NCI-H1048 (cell line): ENCODE measurements at places on chromosomes 12 and 14.

GRCh38 chr12:88958946-88959345, 378.7 kb upstream of the KITLG start:
- no peak for DNase-seq

DNA sequence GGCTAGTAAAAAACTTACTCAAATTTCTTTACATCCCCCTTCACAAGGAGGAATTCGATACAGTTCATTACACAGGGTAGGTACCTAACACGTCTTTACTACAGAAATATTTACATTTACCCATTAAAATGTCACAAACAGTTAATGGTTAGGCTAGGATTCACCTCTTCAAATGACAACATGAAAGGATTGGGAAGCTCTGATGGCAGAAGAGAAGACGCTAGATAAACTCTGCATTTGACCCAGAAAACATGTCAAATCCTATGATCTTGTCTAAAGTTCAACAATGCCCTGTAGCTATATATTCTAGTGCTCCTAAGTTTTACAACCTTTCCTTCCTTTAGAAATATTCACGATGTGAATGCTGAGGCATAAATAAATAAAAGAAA, 64.8 kb downstream of the DENND5B start:
- DNase-seq: no peak

- no peak for DNase-seq
These were observed 6.8 kb downstream of the ZFHX2 start for GRCh38 chr14:23544511-23545447.

- DNase-seq: no peak
These were observed 2.6 kb downstream of the MAP3K12 start for GRCh38 chr12:53496752-53497032.

DNA sequence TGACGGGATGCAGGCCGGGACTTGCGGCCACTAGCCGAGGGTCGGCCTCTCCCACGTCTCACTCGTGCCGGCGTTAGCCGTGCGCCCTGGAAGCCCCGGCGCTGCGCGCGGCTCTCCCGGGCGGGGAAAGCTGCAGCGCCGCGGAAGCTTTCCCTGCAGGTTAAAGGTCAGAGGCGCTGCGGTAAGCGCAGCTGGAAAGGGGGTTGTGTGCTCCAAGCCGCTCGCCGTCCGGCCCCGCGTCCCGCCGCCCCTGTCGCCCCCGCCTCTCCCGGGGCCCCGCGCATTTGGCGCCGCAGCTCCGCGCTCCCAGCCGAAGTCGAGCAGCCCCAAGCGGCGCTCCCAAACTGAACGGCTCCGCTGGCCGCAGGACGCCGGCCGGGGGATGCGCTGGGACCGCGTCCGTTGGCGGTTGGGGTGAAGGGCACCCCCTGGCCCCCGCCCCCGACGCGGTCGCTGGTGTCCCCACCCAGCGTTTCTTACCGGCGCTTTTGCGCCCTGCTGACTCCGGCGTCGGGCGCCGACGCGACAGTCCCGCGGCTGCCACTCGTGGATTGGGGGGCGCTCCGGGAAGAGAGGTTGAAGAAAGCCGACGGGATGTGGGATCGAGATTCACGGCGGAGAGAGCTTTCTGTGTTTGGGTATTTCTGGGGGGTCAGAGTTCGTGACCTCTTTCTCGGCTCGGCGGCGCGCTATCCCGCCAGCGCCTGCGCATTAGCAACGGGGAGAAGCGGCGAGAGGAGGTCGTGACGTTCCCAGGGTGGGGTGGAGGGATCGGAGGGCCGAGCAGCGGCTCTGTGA, at the start of gene NR2C1:
NR2C1 (minus strand) TSS at position 719 of the 798 bp plus-strand sequence. CDS start 6,234 bp downstream, outside the sequence.
- DNase-seq: no peak

DNA sequence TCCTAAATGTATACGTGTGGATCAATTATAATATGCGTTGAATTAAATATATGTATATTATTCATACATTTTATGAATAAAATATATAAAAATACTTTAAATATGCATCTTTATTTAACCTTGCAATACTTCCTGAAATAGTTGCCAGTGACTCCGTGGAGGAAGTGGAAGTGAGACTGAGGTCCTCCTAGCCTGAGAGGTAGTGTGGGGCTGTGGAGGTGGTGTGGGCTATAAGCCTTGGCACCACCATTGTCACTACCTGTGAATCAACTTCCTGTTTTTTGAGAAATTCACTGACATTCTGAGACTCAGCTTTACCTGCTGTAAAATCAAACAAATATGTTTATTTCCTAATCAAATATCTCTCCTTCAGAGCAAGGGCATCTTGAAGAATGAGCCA, 514.2 kb downstream of the VRK1 start:
- DNase-seq: no peak

DNA sequence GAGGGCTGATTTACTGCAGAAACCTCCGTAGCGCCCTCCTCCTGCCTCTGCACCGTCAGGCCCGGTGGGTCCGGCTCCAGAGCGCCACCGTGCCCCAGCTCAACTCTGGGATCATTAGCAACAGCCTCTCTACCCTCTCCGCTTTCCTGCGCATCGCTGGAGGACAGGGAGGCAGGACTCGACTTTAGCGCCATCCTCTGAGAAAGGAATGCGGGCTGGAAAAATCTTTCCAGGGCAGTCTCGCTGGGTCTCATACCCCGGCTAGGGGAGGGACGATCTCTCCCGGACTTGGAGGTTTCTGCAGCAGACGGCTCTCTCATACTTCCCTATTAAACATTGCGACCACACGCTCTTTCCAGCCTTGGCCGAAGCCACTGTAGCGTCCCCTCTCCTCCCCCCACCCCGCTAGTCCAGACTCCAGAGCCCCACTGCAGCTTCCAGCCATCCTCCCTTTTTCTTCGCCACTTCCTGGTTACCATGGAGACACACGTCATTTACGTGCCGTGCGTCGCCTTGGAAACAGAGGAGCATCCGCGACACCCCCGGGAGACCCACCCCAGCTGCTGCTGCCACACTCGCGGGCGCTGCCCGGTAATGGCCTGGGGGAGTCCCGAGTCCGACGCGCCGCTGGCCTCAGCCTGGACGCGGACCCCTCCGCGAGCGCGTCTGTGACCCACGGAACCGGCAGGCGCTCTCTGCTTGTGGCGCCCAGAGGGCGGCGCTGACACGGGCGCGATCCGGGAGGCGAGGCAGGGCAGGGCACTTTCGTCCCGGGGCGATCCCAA, at the start of gene CCDC184:
CCDC184 (plus strand) TSS at position 554 of the 785 bp plus-strand sequence. CDS start 479 bp downstream, outside the sequence.
- DNase-seq: peak; percentile 9

- DNase-seq: no peak
These were observed 23.7 kb downstream of the SRRM4 start for GRCh38 chr12:119005085-119005484.

GRCh38 chr12:4044736-4045730, 171.8 kb upstream of the PARP11 start:
- DNase-seq: no peak

DNA sequence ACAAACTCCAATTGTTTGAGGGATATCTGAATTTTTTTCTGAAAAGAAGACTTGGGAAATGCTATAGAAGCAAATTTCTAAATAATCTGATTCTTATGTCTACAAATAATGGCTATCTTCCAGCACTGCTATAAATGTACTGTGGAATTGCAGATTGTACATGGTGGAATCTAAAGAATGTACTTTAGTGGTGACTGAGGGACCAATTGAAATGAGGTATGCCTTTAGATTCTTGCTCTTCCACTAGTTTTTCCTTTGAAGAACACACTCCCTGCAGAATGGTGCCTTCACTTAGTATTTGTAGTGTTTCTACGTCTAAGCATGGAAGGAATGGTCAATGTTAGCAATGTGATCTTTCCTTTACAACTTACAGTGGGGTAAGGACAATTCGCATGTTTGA, 11.7 kb upstream of the PRB4 start:
- no peak for DNase-seq

- DNase-seq: no peak
These were observed 91.5 kb downstream of the KCNK10 start for GRCh38 chr14:88231603-88232002.

DNA sequence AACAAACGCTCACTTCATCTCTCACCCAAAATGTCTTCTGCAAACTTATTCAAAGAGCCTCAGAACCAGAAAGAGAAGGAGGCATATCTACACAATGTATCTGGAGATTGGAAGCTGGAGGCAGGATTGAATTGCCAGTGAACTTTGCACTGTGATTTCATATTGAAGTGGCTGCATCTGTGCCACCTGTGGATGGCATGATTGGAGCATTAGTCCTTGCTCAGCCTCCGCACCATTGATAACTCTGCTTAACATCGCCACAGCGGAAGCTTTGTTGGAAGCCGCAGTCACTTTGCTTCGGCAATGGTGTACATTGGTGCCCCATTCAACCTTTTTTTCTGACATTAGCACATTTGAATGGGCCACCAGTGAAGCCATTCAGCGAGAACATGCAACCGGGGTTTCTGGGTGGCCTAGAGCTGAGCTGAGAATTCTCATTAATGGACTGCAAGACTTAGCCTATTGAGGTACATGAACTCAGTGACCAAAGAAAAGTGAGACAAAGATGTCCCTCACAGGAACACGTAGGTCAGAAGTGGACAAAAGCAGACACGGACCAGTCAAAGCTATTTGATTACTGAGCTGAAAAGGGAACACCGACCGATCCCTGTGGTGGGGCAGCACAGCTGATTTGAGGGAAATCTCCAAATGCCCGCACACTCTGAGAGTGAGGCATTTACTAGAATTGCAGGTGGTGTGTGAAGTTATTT, 130.4 kb downstream of the BRMS1L start:
- no peak for DNase-seq

DNA sequence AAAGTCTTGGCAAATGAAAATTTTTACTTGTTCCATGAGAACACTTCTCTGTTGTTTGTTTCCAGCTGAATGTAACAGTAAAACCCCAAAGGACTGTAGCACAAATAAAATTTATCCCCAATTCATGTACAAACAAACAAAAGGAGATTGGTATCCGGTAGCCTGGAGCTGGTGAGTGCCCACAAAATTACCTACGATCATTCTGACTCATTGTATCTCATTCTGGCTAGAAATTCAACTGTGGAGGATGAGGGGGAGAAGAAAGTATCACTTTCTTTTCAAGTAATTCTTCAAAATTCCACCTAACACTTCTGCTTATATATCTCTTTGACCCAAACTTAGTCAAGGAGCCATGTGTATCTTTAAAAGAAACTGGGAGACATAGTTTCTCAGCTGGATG, 268.5 kb downstream of the ALG10B start:
- no peak for DNase-seq

DNA sequence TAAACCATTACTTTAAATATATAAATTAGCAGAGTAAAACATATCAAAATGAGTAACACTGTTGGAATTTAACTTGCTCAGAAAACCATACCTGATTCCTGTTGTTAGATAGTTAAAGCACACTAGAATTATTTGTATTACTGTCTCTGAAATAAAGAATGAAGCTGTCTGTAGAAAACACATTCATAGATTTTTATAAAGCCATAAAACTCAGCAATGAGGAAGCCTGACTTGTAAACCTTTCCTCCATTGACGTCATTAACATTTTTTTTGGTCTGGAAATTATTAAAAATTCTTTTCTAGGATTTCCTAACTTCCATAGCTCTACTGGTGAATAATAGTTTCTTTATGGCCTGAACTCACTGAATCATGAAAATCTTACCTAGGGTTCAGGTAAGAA, 147.6 kb downstream of the BRMS1L start:
- DNase-seq: no peak

- no peak for DNase-seq
These were observed 13.7 kb upstream of the ZNF84 start for GRCh38 chr12:133023566-133023965.

GRCh38 chr14:24095271-24096068, 1.4 kb downstream of the PCK2 start:
- no peak for DNase-seq

GRCh38 chr12:118534003-118534402, 157.6 kb downstream of the SUDS3 start:
- no peak for DNase-seq

GRCh38 chr12:45077251-45077650, 26.4 kb upstream of the DBX2 start:
- no peak for DNase-seq

GRCh38 chr12:54300732-54301427, at the start of gene NFE2:
Gene NFE2, minus strand, starts transcription at chr12:54301015. Its CDS starts 5,767 bp downstream, at chr12:54295248.
- DNase-seq: no peak

DNA sequence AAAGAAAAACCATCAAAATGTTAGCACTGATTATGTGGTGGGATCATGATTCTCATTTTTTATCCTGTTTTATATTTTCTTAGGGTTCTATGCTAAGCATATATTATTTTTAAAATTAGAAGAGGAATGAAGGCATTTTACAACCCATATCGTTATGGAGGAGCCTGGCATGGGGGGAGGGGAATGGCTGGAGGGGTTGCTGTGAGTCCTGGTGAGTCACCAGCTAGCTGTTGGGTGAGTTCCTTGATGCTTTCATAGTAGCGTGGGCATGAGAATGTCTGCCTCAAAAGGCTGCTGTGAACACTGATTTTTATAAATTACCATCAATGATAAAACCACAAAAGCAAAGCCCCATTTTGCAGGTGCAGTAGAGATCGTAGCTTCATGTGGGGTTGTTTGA, 46.9 kb downstream of the C14orf132 start:
- no peak for DNase-seq

- no peak for DNase-seq
These were observed 99.6 kb downstream of the APAF1 start for GRCh38 chr12:98744680-98745079.

- no peak for DNase-seq
These were observed 120.0 kb upstream of the PRMT8 start for GRCh38 chr12:3371018-3371417.

- no peak for DNase-seq
These were observed 2.2 kb downstream of the IRF2BPL start for GRCh38 chr14:77026166-77026929.

DNA sequence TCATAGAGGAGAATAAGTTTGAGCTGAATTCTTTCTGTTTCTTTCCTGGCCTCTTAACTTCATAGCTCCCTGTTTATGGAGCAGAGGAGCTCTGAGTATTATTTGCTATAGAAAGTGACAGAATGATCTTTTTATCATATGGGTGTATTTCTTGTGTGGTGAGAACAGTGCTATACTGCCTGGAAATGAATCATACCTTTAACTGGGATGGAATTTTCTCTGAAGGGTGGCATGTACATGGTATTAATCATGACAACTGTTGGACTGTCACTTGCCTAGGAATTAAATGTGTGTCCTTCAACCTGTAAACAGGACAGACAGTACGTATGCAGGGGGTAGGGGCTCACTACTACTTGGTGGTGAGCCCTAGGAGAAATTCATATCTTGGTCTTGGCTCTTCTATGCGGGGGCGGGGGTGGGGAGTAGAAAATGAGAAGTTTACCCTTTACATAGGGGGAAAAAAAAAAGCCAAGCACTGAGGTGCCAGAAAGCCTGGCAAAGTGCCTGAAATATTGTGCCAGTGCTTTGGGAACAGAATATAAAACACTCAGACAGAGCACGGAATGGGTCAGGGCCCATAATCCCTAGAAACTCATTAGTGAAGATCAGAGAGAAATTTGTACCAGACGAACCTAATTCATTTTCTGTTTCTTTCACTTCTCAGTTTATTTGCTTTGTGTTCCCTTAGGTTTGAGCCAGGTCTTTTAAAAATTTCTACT, 33.8 kb downstream of the ARMH4 start:
- no peak for DNase-seq

- DNase-seq: no peak
These were observed 3.5 kb downstream of the AICDA start for GRCh38 chr12:8609061-8609570.

- no peak for DNase-seq
These were observed 312.8 kb upstream of the SLC16A7 start for GRCh38 chr12:59282999-59283398.
